CD4-positive, alpha-beta T cell treated with Interleukin-6 at 100 ng/mL for 8 hours (primary cell): ENCODE measurements at places on chromosomes 2 and 18.

- no peak for DNase-seq
Measured at GRCh38 chr2:215843579-215843978, 169.8 kb downstream of the MREG start.

- DNase-seq, result no peak
Measured at GRCh38 chr2:133787207-133787606, 218.9 kb upstream of the NCKAP5 start.

DNA sequence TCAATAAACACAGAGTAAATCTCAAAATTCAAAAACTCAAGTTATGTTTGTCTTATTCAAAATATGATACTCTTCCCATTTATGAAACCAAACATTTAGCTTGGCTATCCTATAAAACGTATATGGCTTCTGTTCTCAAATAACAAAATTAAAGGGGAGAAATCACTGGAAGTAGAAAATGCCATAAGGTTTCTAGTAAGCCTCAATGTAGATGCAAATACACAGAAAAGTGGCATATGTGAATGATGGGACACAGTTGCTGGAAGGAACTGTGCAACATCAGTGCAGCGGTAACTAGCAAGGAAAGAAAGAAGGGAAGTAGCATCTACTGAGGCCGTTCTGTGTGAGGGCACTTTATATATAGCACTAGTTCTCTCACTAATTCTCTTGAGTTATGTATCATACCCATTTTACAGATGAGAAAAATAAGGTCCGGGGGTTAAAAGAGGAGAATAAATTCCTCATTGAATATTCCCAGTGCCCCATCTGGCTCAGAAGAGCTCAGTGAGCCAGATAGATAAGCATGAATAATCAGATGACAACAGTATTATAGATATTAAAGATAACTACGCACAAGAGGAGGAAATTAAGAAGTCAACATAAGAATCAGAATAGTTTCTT lies 27.2 kb downstream of the NBAS start:
- DNase-seq, result no peak

DNA sequence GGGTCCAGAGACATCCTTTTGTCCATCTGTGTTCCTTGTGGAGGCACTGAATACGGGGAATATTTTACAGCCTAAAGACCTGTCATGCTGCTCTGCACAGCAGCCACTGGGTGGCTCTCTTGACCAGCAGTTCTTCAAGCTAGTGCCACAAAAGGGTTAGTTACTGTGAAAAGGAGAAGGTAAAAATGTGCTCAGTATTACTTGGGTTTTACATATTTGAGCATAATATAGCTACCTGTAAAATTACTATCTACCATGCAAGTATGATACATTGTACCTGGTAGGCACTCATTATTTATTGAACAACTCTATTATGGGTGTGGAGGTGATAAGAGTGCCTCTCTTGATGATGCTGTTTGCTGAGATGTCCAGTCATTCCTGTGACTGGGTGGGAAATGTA lies 23.6 kb downstream of the FZD5 start:
- DNase-seq, result peak; percentile 24

- no peak for DNase-seq
Measured at GRCh38 chr2:120520929-120521912, 175.3 kb downstream of the INHBB start.

DNA sequence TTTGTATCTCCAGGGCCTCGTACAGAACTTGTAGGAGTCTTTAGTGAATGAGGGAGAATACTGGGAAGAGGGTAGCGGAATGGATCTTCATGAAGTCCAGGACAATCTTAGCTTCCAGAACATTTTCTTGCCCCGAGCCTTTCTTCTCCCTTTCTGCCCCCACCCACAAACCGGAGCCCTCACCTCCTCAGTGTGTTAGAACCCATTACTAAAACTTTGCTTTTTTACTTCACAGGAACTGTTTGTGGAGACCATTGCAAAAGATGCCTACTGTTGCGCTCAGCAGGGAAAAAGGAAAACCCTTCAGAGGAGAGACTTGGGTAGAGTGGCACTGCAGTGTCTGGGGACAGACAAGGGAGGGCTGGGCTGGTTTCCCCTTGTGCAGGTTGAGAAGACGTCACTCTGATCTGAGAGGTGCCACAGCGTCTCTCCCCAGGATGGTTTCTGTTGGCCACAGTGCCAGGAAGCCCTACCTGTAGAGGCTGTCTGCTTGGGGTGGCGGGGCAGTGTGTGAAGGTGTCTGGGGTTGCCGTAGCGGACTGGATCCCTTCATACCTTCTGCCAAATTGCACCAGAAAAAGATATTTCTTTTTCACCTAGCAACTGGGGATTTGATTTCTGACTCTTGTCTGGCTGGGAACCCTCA lies 786 bp downstream of the POLE4 start:
- no peak for DNase-seq

DNA sequence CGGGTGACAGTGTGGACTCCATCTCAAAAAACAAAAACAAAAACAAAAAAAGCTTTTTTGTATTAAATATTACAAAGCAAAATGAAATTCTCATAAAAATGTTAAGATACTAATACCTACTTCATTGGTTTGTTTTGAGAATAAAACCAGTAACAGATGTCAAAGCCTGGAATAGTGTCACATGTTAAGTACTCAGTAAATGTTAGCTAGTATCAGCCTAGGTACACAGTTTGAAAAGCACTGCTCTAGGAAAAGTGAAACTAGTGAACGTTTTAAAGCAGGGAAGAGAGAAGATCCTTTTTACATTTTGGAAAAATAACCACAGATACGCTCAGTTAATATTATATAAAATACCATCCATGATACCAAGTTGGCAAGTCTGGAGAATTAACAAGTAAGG lies 37.1 kb upstream of the ADAM17 start:
- no peak for DNase-seq

DNA sequence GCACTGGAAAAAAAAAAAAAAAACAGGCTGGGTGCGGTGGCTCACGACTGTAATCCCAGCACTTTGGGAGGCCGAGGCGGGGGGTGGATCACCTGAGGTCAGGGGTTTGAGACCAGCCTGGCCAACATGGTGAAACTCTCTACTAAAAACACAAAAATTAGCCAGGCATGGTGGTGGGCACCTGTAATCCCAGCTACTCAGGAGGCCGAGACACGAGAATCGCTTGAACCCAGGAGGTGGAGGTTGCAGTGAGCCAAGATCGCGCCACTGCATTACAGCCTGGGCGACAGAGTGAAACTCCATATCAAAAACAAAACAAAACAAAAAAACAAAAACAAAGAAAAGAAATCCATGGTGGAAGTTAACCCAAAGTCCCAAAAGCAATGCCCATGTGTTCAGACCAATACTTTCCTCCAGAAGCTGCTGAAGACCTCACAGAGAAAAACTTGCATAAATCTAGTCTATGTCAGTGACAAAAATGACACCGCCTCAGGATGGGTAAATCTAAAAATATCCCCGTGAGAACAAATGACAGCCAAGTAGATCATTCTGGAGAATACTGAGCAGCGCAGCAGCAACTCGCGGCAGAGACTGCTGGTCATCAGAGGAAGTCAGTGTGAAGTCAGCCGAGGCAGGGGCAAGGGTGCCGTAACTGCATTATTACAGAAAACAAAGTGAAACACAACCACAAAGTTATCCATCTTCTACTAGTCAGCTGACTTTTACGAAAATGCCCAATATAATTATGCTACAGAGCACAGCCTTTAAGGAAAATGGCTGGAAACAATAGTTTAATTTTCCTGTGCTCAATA lies 41.0 kb downstream of the LPIN2 start:
- peak; percentile 65 for DNase-seq

DNA sequence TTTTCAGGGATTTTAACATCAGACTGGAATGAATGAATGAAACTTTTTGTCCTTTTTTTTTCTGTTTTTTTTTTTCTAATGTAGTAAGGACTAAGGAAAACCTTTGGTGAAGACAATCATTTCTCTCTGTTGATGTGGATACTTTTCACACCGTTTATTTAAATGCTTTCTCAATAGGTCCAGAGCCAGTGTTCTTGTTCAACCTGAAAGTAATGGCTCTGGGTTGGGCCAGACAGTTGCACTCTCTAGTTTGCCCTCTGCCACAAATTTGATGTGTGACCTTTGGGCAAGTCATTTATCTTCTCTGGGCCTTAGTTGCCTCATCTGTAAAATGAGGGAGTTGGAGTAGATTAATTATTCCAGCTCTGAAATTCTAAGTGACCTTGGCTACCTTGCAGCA lies 53.4 kb downstream of the SMAD4 start:
- DNase-seq, result no peak

- DNase-seq, result no peak
Measured at GRCh38 chr2:88760819-88761598, 69.5 kb downstream of the RPIA start.

GRCh38 chr18:61840324-61840723 lies 52.5 kb downstream of the RNF152 start:
- no peak for DNase-seq

DNA sequence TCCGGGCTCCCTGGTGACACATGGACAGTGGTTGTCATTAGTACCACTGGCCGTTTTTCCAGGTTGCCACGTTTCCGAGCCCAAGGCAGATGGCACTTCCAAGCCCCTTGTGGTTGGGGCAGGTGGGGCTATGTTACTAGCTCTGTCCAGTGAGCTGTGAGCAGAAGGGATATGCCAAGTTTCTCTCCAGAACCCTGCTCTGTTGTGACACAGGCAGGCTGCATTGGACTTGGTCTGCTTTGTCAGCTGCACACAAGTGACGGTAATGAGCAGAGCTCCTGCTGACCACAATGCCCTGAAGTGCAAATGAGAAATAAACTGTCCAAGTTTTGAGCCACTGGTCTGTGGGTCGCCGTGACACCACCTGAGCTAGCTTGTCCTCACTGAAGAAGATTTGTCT lies 118.8 kb downstream of the GYPC start:
- DNase-seq, result no peak

DNA sequence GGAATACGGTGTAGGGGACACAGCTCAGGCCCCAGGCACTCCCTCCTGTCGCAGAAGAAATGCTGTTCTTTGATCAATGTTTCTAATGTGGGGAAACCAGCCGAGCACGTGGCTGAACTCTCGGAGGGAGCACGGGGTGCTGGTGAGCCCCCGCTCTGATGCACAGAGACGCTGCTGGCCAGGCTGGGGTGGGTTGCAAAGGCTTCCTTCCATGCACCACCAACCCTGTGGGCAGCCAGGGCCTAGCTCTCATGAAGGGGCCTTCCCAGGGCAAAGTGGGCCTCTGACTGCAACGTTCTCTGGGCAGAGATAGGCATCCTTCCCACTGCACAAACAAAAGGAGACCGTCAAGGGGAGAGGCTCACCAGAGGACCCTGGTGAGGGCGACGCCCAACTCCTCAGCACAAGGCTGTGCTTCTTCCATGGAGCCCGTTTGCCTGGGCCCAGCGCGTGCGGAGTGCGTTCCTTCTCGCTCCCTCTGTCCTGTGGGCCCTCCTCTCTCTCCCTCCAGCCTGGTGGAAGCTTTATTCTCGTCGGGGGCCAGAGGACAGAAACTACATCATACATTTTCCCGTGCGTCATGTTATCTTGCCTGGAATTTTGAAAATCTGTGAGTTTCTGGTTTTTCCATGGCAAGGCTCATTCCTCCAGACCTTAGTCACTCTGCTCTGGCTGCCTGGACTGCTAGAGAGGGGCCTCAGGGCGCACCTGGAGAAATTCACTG lies 61.1 kb upstream of the SP3 start:
- no peak for DNase-seq

- DNase-seq, result no peak
Measured at GRCh38 chr2:101751875-101752619, 54.5 kb downstream of the MAP4K4 start.

GRCh38 chr2:125167820-125168219 lies 1142.7 kb downstream of the CNTNAP5 start:
- DNase-seq, result no peak
